ENCODE measurements at places on chromosomes 3 and 15. TPM values are rescaled to one million over a fixed set of nuclear protein-coding genes. Genes with fewer than 3 reads are reported as not detected.

GRCh38 chr3:183244219-183244618 is 8.8 kb upstream of the B3GNT5 start:
- peak; percentile 78 for DNase-seq

GRCh38 chr3:61750766-61751165 is 189.4 kb downstream of the PTPRG start:
- DNase-seq: no peak

DNA sequence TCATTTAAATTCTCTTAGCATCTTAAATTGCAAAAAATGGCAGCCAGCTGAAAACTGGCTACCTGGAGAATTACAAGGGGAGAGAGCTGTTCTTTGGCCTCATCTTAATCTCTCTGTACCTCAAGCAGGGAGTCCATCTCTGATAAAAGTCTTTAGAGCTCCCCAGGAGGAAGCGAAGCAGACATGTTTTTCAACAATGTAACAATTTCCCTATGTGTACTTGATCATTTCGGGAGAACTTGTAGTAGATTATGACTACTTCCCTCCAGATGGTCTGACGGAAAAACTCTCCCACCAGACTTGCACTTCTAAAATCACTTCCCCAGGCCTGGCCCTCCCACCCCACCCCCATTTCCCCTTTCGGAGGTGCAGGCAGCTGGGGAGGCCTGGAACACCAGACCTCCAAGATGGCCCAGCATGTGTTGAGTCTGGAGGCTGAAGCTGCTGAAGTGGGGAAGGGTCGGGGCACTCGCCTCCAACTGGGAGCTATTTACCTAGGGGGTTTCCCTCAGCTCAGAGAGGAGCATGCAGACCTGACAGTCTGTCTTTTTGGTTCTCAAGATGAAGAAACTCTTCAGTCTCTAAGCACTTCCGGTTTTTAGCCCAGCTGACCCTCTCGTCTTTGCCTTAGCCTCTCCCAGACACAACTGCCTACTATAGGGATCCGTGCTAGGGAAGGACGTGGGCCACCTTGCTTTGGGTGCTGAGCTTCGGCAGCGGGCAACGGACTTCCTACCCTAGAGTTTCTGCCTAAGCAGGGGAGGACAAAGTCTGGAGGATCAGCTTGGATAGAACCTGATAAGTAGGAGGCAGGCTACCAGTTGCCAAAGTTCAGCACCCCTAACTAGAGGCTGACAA is 164.0 kb upstream of the TBL1XR1 start:
- peak; percentile 70 for DNase-seq

- no peak for DNase-seq
Observed at GRCh38 chr15:28114721-28115622, 15.9 kb upstream of the OCA2 start.

DNA sequence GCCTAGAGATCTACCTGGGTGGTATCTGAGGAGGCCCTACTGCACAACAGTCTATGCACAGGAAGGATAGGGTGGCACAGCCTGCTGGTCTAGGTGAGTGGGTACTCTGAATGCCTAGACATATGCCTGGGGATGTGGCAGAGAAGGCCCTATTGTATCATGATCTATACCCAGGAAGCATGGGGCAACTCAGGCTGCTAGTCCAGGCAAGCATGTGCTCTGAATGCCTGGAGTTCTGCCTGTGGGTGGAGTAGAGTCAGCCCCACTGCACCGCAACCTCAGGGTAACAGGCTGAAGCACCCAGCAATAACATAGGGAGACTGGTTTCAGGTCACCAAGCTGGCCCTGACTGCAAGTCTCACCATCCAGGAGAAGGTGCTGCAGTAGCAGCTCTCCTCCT is 224.7 kb downstream of the MFSD1 start:
- no peak for DNase-seq

RHCG gene
- polyA plus RNA-seq: 0.81 TPM

DNA sequence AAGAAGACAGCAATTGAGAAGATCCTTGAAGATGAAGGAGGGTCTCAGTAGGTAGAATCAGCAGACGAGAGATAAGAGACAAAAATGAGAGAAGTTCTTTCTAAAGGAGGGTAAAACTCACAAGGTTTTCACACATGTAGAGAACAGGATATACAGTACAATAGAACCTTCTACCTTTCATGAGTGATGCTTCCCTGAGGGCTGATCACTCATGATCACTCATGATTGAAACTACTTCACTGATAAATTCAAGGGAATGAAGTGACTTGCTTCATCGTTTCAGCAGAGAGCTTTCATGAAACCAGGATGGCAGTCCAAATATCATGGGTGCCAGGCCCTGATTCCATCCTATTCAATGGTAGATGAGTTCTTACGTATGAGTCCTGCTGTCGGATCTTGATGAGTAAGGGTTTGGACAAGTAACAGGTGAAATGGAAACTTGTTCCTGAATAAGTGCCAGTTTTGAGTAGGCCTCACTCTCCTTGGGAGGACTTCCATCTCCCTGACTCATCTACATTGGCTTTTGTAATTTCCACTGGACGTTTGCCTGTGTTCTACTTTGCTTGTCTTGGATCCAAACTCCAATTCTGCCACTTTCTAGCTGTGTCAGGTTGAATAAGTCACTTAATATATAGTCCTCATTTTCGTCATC is 9.6 kb upstream of the CLDN16 start:
- no peak for DNase-seq
